ENCODE measurements at places on chromosomes 1 and 21.
A peak's percentile ranks its signal among the peaks of the same experiment; 100 is the strongest.

- no peak for DNase-seq
These were observed 3.2 kb downstream of the SLC1A7 start for GRCh38 chr1:53138991-53139884.

GRCh38 chr1:225911191-225912130 lies 12.6 kb downstream of the PYCR2 start:
- DNase-seq = peak; percentile 14

- no peak for DNase-seq
These were observed 25.6 kb downstream of the CDC42 start for GRCh38 chr1:22078133-22078532.

- DNase-seq = no peak
These were observed 66.5 kb upstream of the IGSF21 start for GRCh38 chr1:18041102-18041501.

- no peak for DNase-seq
These were observed 83.4 kb downstream of the LYST start for GRCh38 chr1:235783148-235783776.

DNA sequence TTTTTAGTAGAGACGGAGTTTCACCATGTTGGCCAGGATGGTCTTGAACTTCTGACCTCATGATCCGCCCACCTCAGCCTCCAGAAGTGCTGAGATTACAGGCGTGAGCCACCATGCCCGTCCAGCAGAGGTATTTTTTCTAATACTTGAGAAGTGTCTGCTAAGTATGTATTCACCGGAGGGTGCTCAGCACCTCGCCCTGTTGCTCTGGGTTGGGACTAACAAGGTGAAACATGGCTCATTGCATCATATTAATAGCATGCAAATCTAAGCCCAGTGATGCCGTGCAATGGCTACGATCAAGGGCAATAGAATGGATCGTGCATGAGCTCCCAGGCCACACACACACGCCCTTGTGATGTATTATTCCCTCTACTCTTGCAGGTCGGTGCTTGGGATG lies 68.7 kb downstream of the PDE9A start:
- DNase-seq = no peak

- DNase-seq = no peak
These were observed 49.3 kb downstream of the SH3GLB1 start for GRCh38 chr1:86753700-86754099.

DNA sequence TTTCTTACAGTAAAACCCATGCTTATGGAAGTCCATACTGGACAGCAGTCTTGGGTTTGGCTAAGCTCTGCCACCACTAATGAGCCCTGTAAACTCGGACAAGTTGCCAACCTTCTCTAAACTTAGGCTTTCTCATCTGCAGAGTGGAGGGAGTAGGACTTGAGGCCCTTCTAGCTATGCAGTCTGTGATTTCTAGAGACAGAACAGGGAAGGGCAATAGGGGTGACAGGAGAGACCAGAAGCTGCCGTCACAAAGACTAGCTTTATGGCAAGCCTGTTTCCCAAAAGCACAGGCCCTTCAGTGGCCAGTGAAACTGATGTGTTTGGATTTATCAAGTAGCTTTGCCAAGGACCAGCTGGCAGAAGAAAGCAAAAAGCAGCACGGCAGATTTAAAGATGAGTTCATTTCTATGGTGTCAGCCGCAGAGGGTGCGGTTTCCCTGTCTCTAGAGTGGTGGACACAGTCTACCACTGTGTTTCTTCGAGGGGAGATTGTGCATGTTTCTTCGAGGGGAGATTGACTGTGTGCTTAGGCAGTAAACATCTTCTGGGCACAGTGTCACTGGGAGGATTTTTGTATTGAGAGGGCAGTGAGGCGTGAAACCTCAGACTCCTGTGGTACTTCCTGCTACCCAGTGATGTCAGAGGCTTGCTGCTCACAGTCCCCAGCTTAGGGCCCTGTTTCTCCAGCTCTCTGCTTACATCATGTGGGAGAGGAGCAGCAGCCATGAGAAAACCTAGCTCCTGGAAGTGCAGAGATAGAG lies 119.0 kb downstream of the ROR1 start:
- peak; percentile 31 for DNase-seq

DNA sequence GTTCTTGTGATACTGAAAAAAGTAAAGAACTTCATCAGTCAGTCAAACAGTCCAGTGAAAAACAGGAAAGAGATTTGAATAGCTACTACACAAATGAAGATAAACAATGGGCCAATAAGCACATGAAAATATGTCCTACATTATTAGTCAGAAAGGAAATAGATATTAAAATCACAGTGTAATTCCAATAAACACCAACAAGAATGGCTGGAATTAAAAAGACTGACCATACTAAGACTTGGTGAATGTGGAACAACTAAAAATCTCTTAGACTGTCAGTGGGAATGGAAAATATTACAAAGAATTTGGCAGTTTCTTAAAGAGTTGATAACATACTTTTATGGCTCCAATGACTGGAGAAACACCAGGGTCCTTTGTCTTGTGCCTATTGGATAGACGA lies 241.8 kb upstream of the USP24 start:
- no peak for DNase-seq

DNA sequence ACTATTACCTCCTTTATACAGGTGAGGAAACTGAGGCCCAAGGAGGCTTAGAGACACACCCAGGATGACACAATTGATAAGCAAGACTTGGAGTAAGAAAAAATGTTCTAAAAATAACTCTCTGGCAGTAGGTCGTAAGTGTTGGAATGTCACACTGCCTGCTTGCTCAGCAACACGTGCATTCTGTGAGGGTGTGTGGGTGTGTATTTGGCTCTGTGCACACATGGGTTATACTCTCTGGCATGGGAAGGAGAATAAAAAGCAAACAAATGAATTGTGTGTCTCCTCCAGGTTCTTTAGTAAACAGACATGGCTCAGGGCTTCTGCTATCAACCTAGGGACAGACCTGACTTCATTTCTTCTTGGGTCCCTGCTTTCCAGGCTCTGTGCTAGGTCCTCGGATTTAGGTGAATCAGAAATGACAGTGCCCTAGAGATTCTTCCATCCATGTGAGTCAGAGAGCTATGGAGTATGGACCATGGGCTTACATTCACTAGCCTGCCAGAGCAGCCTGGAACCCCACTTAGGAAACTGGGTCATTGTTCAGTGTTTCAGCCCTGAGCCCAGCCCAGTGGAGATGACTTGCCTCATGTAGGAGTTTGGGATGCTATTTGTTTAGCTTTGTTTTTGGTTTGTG lies 72.4 kb downstream of the ELAVL4 start:
- DNase-seq = no peak

DNA sequence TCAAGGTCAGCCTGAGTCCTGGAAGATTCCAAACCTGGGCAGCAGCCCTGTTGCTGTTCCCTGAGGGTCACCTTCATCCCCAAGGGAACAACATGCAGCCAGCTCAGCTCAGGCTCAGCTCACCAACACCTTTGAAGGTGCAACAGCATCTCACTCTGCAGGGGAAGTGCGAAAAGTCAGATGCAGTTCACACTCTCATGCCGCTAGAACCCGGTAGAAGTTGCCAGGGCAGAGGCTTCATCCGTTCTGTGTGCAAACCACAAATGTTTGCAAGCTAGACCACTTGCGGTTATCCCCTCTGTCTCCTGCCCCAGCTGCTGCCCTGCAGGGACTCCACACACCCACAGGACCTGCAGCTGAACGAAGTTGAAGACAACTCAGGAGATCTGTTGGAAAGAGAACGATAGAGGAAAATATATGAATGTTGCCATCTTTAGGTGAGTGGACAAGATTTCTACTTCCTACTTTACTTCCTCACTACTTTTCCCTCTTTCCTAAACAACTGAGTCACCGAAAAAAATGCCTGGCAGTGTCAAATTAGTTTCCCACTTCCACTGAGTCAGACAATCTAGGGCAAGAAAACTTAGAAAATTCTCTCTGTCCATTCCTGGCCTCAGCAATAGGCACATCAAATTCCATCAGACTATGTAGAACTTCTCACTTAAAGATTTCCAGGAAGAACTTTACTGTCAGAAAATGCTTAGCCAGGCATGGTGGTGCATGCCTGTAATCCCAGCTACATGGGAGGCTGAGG lies 1.8 kb upstream of the FCRL6 start:
- DNase-seq = no peak

- no peak for DNase-seq
These were observed 8.4 kb downstream of the LGR6 start for GRCh38 chr1:202201971-202202370.

- DNase-seq = no peak
These were observed 630 bp upstream of the DBT start for GRCh38 chr1:100250264-100250663.

DNA sequence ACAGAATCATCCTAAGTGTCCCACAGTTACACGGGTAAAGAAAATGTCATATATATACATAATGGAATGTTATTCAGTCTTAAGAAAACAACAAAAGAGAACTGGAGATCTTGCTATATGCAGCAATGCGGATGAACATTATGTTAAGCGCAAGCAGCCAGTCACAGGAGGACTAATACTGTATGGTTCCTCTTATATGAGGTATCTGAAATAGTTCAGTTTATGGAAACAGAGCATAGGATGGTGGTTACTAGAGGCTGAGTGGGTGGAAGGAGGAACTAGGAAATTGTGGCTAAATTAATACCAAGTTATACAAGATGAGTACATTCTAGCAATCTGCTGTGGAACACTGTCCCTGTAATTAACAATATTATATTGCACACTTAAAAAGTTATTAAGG lies 834.3 kb downstream of the KCNT2 start:
- DNase-seq = no peak

GRCh38 chr1:41733021-41733420 lies 185.7 kb downstream of the HIVEP3 start:
- DNase-seq = no peak

DNA sequence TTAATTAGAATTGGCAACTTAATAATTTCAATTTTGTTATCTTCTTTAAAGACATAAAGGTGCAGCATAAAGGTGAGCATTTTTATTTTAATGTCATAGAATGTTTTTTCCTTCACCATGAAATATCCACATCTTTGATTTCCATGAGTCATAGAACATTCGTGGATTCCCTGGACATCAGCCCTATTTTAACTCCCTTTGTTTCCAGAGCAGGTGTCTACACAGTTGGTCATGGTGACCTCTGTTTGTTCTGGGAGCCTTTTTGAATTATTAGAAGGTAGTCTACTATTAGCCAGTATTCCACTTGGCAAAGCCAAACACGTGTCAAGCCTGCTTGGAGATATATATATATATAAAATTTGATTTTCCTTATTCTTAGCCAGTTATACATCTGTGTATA lies 572.9 kb downstream of the LTN1 start:
- DNase-seq = no peak

- no peak for DNase-seq
These were observed 15.8 kb upstream of the DISP3 start for GRCh38 chr1:11463177-11463576.

DNA sequence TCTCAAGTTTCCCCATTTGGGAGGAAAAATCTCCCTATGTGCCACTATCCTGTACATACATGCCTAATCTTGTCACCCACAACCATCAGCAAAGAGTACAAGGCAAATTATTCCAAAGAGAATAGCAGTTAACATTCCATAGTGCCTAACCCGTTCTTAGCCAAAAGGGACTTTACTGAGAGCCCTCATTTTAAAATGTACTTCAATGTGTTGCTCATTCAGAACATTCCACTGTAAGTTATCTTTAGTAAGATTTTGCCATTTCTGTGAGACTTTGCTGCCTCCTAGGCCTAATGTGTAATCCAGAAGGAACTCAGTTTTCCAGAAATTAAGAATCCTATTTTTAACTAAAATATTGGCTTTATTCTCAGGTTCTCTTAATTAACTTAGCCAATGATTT lies 11.3 kb upstream of the MRPL55 start:
- no peak for DNase-seq

GRCh38 chr1:8435569-8436071 lies 117.7 kb downstream of the SLC45A1 start:
- DNase-seq = no peak

- no peak for DNase-seq
These were observed 315.9 kb downstream of the PRDM2 start for GRCh38 chr1:14015917-14016316.

DNA sequence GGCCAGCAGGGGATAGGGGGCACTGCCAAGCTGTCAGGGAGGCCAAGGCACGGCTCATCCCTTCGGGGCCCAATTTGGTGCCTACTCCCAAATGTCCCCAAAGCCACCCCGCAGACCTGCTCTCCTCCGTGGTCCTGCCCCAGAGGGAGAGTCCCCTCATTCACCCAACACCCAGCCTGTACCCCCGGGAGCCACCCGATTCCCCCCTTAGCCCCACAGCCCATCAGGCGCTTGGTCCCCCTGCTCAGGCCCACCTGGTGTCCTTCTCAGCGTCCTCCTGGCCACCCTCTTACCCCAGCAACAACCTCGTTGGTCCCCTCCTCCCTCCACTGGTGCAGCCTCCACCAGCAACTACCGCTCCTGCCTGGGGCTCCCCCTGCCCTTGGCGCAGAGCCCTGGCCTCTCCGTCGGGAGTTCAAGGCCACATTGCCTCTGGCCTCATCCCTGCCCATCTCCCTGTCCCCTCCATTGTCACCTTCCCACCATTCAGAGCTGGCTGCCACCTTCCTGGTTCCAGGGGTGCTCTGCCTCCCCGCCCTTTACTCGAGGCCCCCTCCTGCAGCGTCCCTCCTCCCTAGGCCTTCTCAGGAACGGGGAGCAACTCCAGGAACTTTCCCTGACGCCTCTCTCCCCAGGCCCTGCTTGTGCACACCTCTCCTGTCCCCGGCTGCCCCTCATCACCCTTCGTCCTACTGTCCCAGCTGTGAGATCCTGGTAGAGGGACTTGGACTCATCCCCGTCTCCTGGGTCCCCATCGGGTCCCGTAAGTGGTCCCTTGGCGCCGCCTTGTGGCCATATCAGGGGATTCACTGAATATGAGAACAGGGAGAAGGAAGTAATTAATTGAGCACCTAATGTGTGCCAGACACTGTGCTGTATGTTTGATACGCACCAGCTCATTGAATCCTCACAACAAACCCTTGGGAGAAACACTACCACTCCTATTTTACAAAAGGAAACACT lies 73.9 kb downstream of the RAP1GAP start:
- DNase-seq = no peak

GRCh38 chr1:199067483-199067882 lies 428.6 kb downstream of the PTPRC start:
- DNase-seq = no peak

DNA sequence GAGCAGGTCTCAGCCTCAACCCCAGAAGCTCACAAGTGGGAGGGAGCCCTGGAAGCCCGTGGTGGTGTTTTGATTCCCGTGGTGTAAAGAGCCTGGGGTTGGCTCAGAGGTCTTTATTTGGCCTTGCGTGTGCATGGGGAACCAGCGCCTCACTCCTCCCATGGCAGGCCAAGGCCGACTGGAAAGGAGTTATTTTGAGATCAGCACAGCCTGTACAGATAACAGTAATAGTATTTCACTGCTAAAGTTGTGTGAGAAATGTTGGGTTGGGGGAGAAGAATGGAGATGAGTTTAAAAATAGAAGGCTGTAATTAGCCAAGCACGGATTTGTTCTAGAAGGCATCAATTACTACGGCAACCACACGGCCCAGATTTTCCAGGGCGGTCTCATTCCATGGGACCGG lies 186.5 kb downstream of the DYRK1A start:
- no peak for DNase-seq
